ENCODE measurements at places on chromosomes 6 and 20.

DNA sequence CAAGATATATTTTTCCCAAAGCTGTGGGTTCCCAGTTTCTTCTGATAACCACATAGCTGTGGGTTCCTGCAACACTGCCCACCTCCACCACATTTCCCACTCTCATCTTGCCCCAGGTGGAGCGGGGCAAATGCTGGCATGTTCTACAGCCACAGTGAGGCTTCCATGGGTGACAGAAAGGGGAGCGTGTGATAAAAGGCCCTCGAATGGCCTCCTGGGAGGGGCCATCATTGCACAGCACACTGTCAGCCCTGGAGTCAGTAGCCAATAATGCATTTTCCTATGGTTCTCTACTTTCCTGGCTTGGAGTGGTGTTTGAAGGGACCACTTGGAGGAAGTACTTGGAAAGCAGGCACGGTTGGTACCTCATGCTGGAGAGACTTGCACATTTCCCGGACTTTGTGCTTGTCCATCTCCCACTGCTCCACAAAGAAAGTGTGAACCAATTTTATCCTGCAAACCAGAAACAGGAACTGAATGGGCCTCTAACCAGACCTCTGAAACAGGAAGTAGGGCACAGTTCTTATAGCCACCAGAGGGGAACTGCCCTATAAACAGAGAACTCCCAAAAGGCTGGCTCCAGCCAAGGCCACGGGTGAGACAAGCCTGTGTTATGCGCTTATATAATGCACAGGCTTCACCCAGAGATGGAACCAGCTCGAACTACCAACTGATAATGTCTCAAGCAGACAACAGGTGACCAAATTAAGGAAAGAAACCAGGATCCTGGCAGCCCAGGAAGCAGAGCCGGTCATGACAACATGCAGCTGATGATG is 8.6 kb downstream of the MAP3K5 start:
- no peak for DNase-seq

DNA sequence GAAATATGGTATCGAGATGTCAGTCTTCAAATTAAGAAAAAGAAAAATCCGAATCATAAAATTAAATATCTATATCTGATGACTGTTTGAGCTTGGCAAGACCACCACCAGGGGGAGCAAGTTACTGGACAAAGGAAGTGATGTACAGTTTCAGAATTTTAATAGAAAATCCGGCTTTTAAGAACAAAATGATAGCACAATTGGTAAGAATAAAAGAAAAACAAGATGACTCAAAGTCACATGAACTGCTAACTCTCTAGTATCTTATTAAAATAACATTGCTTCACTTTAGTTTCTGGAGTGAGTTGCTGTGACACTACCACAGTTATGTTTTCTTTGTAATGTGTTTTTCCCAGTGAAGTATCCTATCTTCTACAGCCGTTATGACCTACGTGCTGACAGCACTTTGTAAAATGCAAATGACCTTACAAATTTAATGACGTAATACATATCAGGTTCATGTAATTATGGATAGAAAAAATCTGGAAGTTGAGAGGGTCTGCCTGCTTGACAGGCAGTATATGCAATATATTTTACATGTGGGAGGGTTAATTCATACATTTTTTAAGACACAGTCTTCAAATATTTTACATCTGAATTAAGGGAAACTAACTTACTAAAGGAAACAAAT is 405.3 kb upstream of the HS3ST5 start:
- DNase-seq = no peak

GRCh38 chr6:113450061-113450465 is 407.1 kb upstream of the MARCKS start:
- no peak for DNase-seq

GRCh38 chr6:166236596-166236995 is 68.9 kb upstream of the TBXT start:
- DNase-seq = no peak

GRCh38 chr20:1813674-1814635 is 81.3 kb upstream of the SIRPA start:
- DNase-seq = no peak

GRCh38 chr20:17369506-17369905 is 142.7 kb downstream of the PCSK2 start:
- DNase-seq = no peak

DNA sequence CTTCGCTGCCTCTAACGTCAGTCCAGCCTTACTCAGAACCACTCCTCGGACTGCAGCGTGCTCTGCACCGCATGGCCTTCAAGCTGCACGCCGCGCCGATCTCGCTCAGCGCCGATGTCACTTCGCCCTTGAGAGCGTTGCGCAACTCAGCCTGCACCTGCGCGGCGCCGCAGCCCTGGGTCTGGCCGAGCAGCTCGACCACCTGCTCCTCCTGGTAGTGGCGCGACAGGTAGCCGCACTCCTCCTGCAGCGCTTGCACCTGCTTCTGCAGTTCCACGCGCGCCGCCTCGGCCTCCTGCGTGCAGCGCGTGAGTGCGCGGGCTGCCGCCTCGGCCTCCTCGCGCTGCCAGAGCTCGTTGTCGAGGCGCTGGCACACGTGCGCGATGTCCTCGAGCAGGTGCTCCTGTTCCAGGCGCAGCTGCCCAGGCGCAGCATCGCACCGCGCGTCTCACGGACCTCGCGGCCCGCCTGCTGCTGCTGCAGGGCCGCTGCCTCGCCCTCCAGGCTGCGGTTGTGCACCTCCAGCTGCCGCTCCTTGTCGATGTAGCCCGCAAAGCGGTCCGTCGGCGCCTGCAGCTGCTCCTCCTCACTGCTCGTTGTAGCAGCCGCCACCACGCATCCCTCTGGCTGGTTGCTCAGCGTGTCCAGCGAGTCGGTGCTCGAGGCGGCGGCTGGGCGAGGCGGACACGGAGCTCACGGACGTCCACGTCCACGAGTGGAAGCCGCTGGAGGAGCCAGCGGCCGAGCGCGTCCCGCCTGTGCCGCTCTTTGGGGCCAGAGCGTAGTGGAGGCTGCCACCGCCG is 380.6 kb upstream of the CHD6 start:
- no peak for DNase-seq

GRCh38 chr6:135936606-135937005 is 85.1 kb downstream of the PDE7B start:
- DNase-seq = no peak

- DNase-seq = no peak
These were observed 368.5 kb downstream of the DOK5 start for GRCh38 chr20:54843865-54844264.

- no peak for DNase-seq
These were observed 159.4 kb upstream of the CITED2 start for GRCh38 chr6:139533573-139534471.

DNA sequence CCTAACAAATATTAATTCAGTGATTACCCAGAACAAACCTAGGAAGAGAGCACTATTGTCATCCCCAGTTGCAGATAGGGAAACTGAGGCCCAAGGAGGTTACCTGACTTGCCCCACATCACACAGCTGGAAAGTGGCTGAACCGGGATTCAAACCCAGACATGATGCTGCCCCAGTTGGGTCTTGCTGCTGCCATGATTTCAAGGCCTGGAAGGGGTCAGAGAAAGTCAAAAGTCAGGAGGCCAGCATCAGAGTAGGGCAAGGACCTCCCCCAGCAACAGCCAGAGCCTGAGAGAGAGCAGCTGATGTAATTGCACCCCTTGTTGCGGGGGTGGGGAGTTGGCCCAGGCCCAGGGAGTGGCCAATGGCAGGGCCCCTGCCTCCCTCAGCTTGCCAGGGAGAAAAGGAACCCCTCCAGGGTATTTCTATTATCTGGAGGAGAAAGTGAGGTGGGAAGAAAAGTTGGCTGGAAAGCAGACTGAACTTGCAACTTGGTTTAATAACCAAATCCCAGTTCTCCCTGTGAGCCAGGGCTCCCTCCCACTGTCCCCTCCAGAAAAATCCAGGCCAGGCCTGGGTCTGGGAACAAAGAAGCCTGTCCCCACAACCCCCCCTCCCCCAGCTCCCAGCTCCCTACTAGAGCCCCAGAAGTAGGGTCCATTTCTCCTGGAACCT is 83.6 kb downstream of the MRPL14 start:
- DNase-seq = no peak

- DNase-seq = no peak
These were observed 61.2 kb upstream of the SGK1 start for GRCh38 chr6:134379076-134379475.

- no peak for DNase-seq
These were observed 84.0 kb upstream of the ZNF217 start for GRCh38 chr20:53677447-53678314.
